ENCODE measurements at places on chromosomes 7 and 10.

DNA sequence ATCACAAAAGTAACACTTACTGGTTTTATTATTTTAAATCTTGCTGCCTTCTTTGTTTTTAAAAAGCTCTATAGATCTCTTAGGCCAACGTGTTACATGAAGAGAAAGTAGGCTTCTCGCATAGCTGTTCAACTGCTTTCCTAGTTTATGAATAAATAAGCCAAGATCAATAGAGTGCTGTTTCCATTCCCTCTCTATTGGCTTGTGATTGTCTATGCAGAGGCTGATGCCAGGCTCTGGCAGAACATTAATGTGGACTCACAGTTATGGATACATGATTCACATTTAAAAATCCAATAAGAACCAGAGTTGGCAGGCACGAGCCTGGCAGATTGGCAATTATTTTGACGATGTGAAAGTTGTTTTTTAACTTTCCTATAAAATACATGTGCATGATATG, 137.5 kb downstream of the GNAT3 start:
- no peak for DNase-seq

- no peak for DNase-seq
Observed at GRCh38 chr7:14698239-14698638, 204.3 kb downstream of the DGKB start.

DNA sequence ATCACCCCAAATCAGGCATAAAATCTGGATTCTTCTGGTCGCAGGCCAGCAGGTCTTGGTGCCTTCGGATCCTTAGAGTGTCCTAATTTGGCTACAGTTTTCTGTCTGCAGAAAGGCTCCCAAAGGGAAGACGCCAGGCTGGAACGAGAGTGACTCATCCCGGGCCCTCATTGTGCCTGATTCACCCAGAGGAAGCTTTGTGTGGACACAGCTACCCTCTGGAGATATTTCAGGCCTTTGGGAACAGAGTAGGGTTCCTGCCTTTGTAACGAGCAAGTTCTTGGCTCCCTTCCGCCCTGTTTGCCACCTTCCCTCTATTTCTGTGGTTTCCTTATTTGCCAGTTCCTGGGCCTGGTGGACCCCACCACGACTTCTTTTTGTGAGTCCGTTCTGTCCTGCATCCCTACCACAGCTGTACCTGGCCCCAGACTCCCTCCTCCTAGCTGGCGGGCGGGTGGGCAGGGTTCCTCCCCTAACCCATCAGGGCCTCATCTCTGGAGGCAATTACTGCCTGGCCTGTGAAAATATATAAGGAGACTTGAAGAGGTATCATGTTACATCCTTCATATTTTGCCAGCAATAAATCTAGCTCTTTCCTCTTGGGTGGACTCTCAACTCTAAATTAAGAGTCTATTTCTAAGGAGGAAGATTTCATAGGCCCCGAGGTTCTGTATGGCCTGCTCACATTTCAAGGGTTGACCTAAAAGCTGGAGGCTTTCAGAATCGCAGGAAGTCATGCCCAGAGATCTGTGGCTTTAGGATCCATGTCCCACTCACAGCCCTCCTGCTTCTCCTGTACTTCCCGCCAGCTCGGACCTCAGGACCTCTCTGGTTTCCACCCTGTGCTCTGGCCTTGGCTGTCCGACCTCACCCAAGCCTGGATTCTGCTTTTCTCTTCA, 219.2 kb upstream of the ZNF32 start:
- DNase-seq, result no peak

DNA sequence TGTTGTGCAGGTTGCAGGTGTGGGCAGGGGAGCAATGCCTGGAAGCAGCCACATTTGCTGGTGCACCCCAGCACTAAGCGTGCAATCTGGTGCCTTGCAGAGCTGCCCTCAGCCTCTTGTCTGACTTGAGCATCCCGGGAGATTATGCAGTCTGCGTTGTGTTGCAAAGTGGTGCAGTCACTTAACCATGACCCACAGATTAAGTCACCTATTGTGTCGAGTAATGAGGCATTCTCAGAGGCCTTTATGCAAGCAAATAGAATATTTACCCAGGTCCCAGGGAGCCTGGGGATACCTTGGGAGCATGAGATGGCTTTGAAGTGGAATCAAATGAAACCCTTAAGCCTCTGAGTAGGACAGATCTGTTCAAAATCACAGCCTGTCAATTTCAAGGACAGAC, 529.0 kb downstream of the TYW1 start:
- DNase-seq, result no peak

- DNase-seq, result no peak
Observed at GRCh38 chr7:26055241-26055640, 96.8 kb upstream of the NFE2L3 start.

DNA sequence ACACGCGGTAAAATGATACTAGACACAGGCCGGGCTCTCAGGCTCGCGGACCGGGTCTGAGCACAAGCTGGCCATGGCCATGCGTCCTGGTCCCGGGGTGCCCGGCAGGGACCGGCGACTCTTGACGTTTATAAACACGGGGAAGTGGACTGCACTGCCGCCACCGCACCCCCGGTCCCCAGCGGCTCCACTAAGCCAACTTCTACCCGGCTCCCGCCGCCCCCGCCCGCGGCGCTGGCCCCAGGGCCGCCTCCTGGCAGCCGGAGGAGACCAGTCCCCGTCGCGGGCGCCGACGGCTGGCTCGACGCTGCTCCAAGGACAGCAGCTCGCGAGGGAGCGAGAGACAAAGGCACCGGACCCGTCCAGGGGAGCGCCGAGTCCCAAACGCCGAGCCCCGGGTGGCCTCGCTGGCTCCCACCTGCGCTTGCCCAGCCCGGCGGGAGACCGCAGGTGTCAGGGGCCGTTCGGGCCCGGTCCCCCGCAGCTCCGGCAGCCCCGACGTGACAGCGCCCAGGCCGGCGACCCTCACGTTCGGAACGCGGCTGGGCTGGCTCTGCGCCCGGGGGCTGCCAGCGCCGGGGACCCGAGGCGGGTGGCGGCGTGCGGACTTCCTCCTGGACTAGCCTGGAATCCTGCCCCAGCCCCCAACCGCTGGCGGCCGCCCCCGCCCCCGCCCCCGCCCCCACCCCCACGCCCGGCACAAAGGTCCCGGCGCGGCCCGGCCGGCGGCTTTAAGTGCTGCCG, 517 bp downstream of the ITGB1 start:
- DNase-seq, result peak; percentile 51

DNA sequence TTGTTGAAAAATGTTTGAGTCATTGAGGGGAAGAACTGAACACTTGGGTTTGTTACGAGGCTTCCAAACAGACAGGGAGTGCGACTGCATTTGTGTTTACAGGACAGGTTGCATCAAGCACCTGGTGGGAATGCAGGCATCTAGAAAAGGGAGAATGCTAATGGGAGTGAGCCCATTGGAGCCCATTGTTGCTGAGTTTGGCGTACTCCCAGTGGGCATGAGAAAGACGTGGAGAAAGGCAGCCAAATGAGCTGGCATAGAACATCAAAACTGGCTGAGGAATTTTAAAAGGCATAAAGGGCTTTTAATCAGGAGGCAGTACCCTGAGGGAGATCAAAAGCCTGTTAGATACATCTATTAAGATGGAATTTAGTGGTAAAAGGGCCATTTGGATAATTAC, 171.6 kb upstream of the NPSR1 start:
- no peak for DNase-seq

DNA sequence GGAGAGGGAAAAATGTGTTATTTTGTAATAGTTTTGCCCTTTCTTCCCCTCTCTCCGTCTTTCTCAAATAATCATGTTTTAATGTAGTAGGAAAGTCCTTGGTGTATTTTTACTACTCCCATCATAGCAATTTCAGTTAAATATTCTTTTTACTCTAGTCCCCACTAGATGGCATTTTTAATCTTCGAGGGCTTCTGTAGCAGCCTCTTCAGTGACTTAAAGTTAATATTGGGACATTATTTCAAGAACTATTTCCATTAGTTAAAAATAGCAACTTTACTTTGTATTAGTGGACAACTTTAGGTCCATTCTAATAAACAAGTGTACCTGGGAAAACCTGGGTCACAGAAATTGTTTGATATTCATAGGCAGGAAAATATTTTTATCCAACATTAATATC, 23.0 kb downstream of the EDRF1 start:
- DNase-seq, result no peak

DNA sequence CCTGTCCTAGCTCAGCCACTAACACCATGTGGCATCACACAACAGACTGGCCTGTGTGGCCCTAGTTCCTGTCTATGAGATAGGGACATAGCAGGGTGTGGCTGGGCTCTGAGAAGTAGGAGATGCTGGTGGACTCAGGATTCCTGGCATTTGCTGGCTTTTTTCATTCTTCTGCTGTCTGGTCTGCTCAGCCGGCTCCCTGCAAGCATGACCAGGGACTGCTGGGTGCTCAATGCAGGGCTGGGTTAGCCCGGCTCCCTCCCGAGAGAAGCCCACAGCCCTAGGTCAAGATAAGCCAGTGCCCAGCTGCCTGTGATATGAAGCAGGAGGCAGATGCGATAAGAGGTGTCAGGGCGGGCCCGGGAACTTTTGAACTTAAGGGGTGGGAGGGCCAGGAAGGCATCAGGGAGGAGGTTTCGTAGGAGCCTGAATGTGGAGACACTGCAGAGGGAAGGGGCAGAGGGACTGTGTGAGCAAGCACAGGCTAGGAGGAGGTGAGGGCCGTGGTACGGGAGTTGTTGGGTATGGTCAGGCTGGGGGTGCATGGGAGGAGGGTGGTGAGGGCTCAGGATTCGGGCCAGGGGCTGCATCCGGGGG, 3.5 kb downstream of the AQP1 start:
- no peak for DNase-seq

DNA sequence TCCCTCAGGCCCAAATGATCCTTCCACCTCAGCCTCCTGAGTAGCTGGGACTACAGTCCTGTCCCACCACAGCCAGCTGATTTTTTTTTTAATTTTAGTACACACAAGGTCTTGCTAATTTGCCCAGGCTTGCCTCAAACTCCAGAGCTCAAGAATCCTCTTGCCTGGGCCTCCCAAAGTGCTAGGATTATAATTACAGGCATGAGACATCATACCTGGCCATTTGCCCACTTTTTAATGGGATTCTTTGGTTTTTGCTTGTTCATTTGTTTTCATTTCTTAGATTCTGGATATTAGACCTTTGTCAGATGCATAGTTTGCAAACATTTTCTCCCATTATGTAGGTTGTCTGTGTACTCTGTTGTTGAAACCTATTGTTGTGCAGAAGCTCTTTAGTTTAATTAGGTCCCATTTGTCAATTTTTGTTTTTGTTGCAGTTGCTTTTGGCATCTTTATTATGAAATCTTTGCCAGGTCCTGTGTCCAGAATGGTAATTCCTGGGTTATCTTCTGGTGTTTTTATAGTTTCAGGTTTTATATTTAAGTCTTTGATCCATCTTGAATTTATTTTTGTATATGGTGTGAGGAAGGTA, 95.2 kb downstream of the GLCCI1 start:
- no peak for DNase-seq

DNA sequence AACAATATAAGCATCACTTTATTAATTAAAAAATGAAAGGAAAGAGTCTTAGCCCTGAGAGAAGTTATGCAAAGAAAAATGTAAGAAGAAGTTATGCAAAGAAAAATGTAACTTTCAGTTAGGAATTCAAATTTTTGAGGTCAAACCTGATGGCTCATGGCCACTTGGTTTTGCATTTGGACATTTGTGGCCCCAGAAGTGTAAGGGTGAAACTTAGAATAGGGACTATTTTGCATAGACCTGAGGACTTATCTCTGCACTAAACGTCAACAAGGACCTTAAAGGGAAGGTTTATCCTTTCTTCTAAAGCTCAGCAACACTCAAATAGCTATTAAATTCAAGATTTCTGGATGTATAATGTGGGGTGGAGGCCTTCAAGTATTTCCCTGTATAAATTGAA, 724.5 kb upstream of the POT1 start:
- no peak for DNase-seq

GRCh38 chr7:76187272-76187671, 14.4 kb upstream of the SRRM3 start:
- DNase-seq, result no peak

- no peak for DNase-seq
Observed at GRCh38 chr10:117652228-117653169, 110.0 kb downstream of the EMX2 start.

- DNase-seq, result no peak
Observed at GRCh38 chr10:13705526-13706174, 118.9 kb downstream of the PRPF18 start.

- no peak for DNase-seq
Observed at GRCh38 chr7:155931396-155932085, 119.3 kb upstream of the SHH start.

DNA sequence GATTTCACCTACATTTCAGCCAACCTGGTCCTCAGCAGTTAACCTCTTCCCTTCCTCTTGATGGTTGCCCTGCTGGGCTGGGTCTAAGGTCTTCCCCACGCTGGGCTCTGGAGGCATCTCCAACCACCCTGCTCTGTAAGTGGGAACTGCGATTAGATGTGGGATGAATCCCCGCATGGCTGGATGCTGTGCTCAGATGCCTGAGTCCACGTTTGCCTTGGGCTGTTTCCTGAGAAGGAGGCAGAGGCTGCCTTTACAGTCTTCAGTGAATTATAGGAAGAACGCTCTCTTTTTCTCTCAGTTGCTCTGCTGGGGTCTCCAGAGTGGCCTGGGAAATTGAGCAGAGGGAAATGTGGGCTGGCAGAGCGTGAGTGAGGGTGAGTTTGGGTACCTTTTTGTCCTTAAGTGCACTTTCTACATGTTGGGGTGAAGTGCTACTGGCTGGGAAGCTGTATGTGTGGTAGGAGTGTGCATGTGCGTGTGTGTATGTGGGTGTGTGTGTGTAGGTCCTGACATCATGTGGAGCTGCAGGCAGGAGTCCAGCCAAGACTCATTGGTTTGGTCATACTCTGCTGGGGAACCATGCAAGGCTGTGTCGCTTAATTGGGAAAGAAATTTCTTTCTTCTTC, 1.5 kb downstream of the GIMAP8 start:
- DNase-seq, result peak; percentile 62

DNA sequence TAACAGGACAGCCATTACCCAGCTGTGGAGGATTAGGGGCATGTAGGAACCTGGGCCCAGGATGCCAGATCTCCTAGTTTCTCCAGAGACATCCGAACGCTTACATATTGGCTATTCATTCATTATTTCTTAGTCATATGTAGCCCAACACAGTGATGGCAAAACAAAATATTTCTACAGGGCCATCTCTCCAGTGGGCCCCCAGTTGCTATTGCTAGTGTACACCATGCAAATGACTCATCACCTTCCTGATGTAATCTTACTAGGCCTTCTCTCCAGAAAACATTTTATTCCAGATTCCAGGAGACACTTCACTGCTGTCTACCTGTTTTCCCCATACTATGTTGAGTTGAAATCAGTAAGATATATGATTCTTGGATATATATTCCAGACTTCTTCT, 201.7 kb downstream of the PLXDC2 start:
- DNase-seq, result no peak
